Hepatocyte (in vitro differentiated cells): ENCODE measurements at places on chromosomes 16 and 17. TPM values are rescaled to one million over a fixed set of nuclear protein-coding genes. Genes with fewer than 3 reads are reported as not detected.

CUEDC1 gene
- polyA plus RNA-seq = 23.3 and 27.4 TPM in 2 replicates

TM4SF5 gene
- polyA plus RNA-seq = 42.6 and 54.0 TPM in 2 replicates

KARS1 gene
- 86.6 and 112 TPM in 2 replicates for polyA plus RNA-seq

CCL4 gene
- 9.4 and 21.1 TPM in 2 replicates for polyA plus RNA-seq

DNA sequence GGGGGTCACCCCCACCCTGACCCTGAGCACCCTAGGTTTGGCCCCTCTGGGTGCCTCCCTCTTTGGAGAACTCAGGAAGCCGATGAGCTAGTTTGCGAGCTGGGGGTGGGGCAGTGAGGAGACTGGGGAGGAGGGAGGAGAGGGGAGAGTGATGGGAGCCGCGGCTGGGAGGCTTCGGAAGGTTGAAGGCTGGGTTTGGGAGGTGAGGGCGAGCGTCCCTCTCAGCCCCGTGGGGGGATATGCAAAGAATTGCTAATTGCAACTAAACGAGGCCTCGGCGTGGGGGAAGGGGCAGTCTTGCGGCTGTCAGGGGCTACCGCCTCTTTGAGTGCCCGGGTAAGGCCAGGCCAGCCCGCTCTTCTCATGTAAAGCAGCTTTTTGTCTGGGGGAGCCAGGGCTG, 17.6 kb upstream of the FZD2 start:
- H3K4me1 ChIP-seq = peaks cover 57% of the 10 kb centered on the region
- no peak overlapping the region for H3K4me3 ChIP-seq
- no peaks in the 10 kb centered on the region for H3K27me3 ChIP-seq
- H3K27ac ChIP-seq = no peak overlapping the region

GRCh38 chr17:66240630-66241029, 11.4 kb upstream of the APOH start:
- no peak overlapping the region for H3K4me3 ChIP-seq
- H3K4me1 ChIP-seq = no peaks in the 10 kb centered on the region
- H3K27me3 ChIP-seq = no peaks in the 10 kb centered on the region
- DNase-seq = no peak
- no peaks in the 10 kb centered on the region for H3K36me3 ChIP-seq
- no peak overlapping the region for H3K27ac ChIP-seq

- no peaks in the 10 kb centered on the region for H3K36me3 ChIP-seq
- H3K4me3 ChIP-seq = no peak overlapping the region
- no peaks in the 10 kb centered on the region for H3K27me3 ChIP-seq
- DNase-seq = no peak
These were observed 36.4 kb downstream of the CLEC16A start for GRCh38 chr16:10980813-10981212.

DNA sequence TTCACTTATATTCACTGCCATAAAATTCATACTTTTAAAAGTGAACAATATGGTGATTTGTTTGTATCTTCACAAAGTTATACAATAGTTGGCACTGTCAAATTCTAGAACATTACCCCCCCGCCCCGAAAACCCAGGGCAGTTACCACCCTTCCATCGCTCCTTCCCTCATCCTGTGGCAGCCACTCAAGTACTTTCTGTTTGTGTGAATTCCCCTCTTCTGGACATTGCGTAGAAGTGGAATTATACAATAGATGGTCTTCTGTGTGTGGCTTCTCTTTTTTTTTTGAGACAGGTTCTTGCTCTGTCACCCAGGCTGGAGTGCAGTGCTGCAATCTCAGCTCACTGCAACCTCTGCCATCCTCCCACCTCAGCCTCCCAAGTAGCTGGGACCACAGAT, 58.6 kb downstream of the SPECC1 start:
- no peak overlapping the region for H3K27ac ChIP-seq
- H3K27me3 ChIP-seq = peaks cover 4% of the 10 kb centered on the region
- H3K4me3 ChIP-seq = no peak overlapping the region

DNA sequence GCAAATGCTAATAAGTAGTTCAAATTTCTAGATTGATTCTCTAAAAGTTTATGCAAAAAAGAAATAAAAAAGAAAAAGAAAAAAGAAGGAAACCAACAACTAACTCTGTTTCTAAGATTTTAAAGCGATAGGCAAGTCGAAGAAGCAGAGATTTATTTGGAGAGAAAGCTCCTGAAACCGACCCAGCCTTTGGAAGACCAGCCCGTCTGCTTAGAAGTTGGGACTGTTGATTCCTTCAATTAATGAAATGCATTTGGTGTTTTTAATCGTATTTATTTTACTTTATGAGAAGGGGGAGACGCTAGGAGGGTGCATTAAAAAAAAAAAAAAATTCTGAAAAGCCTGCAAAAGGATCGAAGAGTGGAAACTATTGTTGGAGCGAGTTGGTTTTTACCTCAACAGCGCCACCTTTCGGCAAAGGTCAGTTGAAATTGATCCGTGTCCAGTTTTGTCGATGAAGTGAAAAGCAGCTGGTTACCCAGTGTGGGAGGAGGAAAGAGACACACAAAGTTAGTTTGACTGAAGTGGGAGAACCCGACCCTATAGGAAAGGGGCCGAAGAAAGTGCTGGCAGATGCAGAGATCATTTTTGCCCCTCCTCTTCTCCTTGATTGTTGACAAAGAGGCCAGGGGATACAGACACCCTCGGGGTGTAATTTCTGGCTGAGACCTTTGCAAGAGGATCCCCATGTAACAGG, 1.5 kb upstream of the MAF start:
- H3K27ac ChIP-seq = peak overlapping the region; percentile 97
- H3K4me1 ChIP-seq = peaks cover 26% of the 10 kb centered on the region
- peak; percentile 91 for DNase-seq
- H3K4me3 ChIP-seq = peak overlapping the region; percentile 63
- H3K36me3 ChIP-seq = no peaks in the 10 kb centered on the region
- no peaks in the 10 kb centered on the region for H3K27me3 ChIP-seq

DNA sequence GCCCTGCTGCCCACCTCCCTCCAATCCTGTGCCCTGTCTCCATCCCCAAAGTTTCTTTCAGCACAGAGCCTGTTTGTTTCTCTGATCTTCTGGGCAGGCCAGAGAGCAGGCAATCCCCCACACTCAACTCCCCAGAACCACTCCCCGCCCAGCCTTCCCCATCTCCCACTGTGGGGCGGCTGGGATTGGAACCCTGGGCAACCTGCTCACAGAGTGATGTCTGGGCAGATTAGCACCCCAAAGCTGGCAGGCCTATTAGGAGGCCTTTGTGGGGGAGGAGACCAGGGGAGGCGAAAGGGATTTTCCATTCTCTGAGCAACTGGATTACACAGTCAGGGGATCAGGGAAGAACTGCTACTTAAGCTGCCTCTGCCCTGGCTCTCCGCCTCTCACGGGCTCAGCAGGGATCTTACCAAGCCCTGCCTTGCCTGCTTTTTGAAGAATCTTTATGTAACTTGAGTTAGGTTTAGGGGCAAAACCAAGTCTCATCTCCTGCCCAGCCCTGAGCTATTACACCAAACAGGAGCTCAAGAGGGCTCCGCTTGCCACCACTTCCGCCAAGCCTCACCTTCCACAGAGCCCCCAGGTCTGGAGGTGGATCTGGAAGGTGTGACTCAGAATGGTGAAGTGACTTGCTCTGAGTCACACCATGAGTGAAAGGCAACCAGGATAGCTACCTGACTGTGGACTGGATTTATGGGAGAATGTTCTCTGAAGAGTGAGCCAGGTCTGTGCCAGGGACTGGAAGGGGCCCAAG, 16.0 kb upstream of the LHX1 start:
- H3K4me1 ChIP-seq = peaks cover 16% of the 10 kb centered on the region
- H3K27ac ChIP-seq = peak overlapping the region; percentile 46
- H3K36me3 ChIP-seq = no peaks in the 10 kb centered on the region

DNA sequence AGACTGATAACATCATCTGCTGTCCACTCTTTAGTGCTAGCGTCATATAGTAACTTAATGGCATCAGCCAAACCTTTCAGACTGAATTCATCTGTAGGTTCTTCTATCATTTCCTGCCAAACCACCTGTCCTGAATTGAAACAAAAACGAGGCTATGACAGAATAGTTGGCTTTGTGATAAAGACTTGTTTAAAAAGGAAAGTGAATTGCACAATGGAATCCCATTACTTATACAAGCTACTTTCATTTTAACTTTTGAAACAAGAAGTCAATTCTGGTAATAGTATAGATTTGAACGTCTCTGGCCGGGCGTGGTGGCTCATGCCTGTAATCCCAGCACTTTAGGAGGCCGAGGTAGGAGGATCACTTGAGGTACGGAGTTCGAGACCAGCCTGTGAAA, 18.2 kb downstream of the LASP1NB start:
- H3K27ac ChIP-seq = no peak overlapping the region
- no peak overlapping the region for H3K4me3 ChIP-seq

GRCh38 chr17:34246881-34247280, 8.2 kb upstream of the CCL2 start:
- H3K27me3 ChIP-seq = no peaks in the 10 kb centered on the region
- no peaks in the 10 kb centered on the region for H3K36me3 ChIP-seq
- no peak for DNase-seq
- no peak overlapping the region for H3K4me3 ChIP-seq

GRCh38 chr16:80511824-80512592, 28.8 kb upstream of the DYNLRB2 start:
- H3K27ac ChIP-seq = no peak overlapping the region
- H3K4me1 ChIP-seq = no peaks in the 10 kb centered on the region
- DNase-seq = no peak

GRCh38 chr16:11996433-11997330, 20.1 kb downstream of the SNX29 start:
- H3K4me1 ChIP-seq = no peaks in the 10 kb centered on the region
- DNase-seq = no peak
- no peaks in the 10 kb centered on the region for H3K36me3 ChIP-seq
- H3K27me3 ChIP-seq = no peaks in the 10 kb centered on the region

GRCh38 chr16:85571813-85572619, 41.1 kb upstream of the GSE1 start:
- H3K4me3 ChIP-seq = no peak overlapping the region
- no peaks in the 10 kb centered on the region for H3K27me3 ChIP-seq
- no peak overlapping the region for H3K27ac ChIP-seq
- no peaks in the 10 kb centered on the region for H3K36me3 ChIP-seq

GRCh38 chr17:55889271-55889670, 138.4 kb downstream of the PCTP start:
- DNase-seq = no peak
- no peak overlapping the region for H3K4me3 ChIP-seq
- H3K27ac ChIP-seq = no peak overlapping the region
- H3K36me3 ChIP-seq = no peaks in the 10 kb centered on the region
- H3K4me1 ChIP-seq = no peaks in the 10 kb centered on the region

- H3K27me3 ChIP-seq = no peaks in the 10 kb centered on the region
- no peak overlapping the region for H3K4me3 ChIP-seq
- H3K27ac ChIP-seq = no peak overlapping the region
- H3K36me3 ChIP-seq = no peaks in the 10 kb centered on the region
- no peak for DNase-seq
- no peaks in the 10 kb centered on the region for H3K4me1 ChIP-seq
These were observed 12.3 kb upstream of the SPN start for GRCh38 chr16:29650771-29651170.

- no peak overlapping the region for H3K27ac ChIP-seq
- peak; percentile 28 for DNase-seq
- H3K4me1 ChIP-seq = peaks cover 24% of the 10 kb centered on the region
- no peaks in the 10 kb centered on the region for H3K36me3 ChIP-seq
- no peak overlapping the region for H3K4me3 ChIP-seq
These were observed 211.7 kb upstream of the CDH5 start for GRCh38 chr16:66154801-66155200.
